ENCODE measurements at places on chromosomes 7 and 10. TPM values are rescaled to one million over a fixed set of nuclear protein-coding genes. Genes with fewer than 3 reads are reported as not detected.

GRCh38 chr7:100808354-100808875 is 18.9 kb downstream of the EPHB4 start:
- no peak for DNase-seq

DNA sequence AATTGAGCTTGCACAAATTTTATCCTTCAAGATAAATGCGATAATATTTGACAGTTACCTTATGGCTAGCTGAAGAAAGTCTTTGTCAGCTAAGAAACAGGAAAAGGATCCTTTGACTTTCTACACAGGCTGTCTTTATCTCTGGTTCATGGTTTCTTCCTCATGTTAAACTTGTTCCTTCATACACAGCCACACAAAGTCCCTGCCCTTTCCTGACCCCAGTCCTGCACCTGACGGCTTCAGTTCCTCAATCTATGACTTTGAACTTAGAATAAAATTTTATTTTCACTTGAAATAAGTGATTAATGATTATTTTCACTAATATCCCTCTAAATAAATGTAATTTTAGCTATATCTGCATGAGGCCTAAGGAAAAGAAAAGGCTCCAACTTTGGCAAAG is 77.8 kb upstream of the PRSS1 start:
- DNase-seq = no peak

DNA sequence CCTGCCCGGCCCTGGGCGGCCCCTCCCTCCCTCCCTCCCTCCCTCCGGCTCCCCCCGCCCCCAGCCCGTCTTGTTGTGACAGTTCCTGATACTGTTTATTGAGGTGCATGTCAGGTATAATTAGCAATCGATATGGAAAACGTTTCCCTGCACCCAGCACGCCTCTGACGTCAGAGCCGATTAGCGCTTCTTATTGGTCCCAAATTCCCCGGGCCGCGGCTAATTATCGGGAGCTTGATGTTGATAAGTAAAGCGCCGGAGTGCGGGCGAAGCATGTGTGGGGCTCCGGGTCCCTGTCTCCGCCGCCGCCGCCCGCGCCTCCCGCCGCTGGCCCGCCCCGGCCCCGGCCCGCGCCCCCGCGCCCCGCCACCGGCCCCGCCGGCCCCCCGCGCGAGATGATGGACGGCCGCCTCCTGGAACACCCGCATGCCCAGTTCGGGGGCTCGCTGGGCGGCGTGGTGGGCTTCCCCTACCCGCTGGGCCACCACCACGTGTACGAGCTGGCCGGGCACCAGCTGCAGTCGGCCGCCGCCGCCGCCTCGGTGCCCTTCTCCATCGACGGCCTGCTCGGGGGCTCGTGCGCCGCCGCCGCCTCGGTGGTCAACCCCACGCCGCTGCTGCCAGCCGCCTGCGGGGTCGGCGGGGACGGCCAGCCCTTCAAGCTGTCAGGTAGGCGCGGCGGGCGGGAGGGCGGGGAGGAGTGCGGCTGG is at the start of gene UNCX:
UNCX (plus strand) TSS at position 250 of the 710 bp plus-strand sequence; CDS start at position 396, 146 bp downstream.
- DNase-seq = no peak

DNA sequence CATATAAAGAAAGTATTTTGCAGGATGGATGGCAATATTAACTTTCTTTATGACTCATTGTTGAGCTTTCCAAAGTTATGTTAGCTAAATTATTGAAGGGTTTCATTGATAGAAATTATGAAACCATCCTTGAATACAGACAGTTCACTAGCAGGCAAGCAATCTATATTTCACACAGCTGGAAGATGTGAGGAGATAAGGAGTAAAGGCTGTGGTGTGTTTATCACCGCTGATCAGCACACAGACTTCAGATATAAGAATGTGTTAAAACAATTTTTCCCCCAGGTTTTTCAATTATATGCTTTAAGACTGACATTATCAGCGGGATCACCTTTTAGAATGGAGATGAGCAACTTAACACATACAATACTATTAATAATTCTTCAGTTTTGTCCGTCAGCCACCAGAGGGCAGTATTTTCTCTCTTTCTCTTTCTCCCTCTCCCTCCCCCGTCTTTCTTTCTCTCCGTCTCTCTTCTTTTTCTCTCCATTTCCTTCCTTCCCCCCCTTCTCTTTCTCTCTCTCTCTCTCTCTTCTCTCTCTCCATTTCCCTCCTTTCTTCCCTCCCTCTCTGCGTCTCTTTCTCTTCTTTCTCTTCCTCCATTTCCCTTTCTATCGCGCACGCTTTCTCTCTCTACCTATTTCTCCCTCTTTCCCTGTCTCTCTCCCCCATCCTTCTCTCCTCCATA is 62.9 kb upstream of the FAM171A1 start:
- peak; percentile 7 for DNase-seq

- DNase-seq = no peak
Measured at GRCh38 chr10:9547936-9548904, 1469.5 kb upstream of the CELF2 start.

DNA sequence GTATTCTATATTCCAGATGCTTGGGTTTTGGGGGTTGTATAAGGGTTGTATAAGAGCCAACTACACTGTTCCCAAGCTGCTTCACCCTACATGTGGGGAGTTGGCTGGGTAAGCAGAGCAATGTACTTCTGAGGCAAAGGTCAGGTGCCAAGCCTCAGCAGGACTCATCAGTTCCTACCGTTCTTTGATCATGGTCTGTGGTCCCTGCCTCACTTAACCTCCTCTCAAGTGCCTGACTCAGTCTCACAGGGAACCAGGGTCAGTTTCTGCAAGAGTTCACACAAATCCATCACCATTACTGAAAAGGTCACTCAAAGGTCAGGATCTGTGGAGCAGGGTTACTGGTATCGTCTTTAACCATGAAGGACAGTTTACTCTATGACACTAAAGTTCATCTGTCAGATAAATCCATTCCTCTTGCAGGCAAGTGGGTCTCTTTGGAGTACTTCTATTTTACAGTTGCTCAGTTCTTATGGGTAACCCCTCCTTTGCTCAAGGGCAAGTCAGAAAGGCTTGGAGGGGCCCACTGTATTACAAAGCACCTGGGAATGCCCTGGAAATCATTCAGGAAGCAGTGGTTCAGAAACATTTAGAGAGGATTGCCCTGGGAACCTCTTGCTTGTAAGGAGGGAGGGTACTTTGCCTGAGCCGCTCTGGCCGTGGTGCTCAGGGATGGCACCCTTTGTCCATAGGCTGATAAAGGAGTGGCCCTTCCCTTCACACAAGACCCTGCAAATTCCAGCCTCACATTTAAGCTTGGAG is 184.3 kb upstream of the CDCA7L start:
- DNase-seq = no peak

DNA sequence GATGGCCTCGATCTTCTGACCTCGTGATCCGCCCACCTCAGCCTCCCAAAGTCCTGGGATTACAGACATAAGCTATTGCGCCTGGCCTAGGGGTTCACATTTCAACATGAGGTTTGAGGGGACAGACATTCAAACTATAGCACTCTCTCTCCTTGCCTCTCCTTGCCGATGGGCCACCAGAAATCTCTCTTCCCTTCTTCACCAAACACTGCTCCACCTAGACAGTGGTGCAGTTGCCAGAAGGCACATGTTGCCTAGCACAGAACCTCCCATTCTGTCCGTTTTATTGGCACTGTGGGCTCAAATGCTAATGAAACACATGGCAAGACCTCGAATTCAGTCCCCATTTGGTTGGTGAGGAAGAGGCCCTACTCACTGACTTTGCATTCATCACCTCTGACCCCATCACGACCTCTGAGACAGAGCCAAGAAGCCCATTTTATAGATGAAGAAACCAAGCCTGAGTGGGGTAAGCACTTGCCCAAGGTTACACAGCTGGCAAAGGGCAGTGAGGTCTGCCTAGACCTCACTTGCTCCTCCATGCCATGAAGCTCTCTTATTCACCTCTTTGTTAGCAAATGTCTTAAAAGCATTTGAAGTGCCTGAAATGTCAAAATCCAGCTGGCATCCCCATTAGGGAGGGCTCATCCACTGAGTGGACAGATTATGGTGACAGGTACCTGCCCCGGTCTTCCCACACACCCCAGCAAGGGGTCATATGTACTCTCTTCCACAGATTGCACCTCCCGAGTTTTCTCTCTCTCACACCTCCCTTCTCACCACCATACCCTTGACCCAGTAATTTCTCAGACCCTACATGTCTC is 34.0 kb downstream of the GPRIN2 start:
- DNase-seq = no peak

- no peak for DNase-seq
Measured at GRCh38 chr10:61475449-61475873, 22.3 kb upstream of the TMEM26 start.

GRCh38 chr10:110368002-110368401 is 63.3 kb upstream of the SMNDC1 start:
- DNase-seq = no peak

DNA sequence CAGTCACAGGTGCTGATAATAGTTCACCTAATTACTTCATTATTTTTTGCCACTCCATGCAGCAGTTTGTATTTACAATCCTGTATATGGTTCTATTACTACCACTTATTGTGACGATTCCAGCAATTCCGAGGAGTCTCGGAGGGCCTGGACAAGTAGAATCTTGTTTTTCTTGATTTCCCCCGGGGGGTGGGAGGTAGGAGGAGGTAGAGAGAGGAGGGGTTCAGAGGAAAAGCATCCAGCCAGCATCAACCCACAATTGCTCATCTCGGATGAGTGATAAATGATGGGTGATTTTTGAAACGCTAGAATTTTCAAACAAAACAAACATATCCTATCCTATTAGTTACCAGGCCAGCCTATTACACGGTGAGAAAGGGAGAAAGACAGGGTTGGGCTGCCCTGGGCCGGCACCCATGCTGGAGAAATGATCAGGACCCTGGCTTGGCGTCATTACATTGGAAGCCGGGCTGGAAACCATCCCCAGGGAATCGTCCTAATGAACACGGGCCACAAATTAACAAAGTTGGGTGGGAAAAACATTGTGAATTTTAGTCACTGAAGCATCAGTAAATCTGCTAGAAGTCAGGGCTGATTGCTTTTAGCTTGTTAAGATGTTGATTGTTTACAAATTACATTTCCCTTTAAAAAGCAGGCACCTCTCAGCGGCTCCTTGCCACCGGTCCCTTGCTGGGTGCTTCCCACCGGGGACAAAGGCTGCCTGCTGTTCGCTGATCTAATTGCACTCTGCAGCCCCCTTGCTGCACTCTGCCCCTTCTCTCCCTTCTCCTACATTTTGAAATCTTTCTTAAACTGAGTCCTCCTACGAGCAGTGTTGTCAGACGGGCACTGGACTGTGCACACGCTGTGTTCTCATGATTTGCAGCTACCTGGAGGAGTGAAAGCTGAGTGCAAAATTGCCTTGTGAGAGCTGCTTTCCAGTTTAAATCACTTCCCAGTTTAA is 95.5 kb downstream of the FAM204A start:
- DNase-seq = no peak

DNA sequence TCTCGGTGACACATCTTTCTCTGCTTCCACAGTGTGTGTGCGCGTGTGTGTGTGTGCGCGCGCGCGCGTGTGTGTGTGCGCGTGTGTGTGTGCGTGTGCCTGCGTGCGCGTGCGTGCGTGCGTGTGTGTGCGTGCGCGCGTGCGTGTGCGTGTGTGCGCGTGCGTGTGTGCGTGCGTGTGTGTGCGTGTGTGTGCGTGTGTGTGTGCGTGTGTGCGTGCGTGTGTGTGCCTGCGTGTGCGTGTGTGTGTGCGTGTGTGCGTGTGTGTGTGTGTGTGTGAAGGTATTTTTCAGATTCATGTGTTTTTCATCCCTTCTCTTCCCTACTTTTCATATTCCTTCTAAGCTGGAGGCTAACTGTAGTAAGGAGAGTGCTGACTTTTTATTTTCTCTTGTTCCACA is 148.4 kb downstream of the CREB5 start:
- DNase-seq = no peak

DNA sequence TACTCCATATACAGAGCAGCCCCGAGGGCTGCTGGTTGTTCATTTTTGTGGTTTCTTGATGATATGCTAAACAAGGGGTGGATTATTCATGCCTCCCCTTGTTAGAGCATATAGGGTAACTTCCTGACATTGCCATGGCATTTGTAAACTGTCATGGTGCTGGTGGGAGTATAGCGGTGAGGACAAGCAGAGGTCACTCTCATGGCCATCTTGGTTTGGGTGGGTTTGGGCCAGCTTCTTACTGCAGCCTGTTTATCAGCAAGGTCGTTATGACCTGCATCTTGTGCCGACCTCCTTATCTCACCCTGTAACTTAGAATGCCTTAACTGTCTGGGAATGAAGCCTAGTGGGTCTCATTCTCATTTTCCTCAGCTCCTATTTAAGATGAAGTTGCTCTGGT is 31.3 kb downstream of the GNAT3 start:
- DNase-seq = no peak

GRCh38 chr7:82655965-82656364 is 212.4 kb upstream of the CACNA2D1 start:
- no peak for DNase-seq

DNA sequence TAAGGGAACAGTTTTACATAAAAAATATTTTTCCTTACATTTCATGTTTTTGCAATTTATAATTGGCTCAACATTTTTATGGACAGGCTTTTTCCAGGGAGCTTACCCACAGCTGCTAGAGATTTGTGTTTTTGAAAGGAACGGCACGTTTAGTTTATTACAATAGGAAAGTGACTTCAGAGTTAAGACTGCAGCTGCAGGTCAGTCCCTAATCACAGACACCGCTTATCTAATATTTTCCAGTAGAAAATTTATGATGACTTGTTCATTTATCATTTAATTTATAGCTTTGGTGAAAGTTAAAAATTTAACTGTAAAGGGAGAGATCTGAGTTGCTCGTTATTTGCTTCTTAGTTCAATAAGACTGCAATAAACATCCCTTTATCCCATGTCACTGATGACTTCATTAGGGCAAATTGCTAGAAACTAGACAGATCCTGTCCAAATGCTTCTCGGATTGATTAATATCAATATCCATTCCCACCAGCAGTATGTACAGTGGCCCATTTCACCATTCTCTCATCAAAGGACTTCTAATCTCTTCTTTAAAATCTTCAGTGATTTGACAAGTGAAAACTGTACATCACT is 97.0 kb upstream of the ODAD2 start:
- DNase-seq = no peak

DNA sequence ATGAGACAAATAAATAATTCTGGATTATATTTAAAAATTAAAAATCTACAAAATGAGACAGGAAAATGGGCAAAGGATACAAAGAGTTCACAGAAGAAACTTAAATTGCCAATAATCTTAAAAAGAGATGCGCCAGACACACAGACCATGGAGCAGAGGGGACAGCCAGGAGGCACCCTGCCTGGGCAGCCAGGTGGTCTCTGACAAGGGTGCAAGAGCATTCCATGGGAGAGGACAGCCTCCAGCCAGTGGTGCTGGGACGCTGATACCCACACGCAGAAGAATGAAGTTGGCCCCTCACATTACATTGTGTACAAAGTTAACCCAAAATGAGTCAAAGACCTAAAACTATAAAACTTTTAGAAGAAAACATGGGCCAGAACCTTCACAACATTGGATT is 106.3 kb downstream of the NKX6-2 start:
- no peak for DNase-seq

GRCh38 chr7:121562259-121562658 is 166.2 kb upstream of the FAM3C start:
- DNase-seq = no peak

Gene ADCY1
- total RNA-seq = 0.05 TPM

Gene IL15RA
- total RNA-seq = 42.4 TPM

Gene CABCOCO1
- not detected for total RNA-seq

Gene GPRIN2
- total RNA-seq = not detected

Gene OR9A2
- not detected for total RNA-seq

Gene POR
- total RNA-seq = 57.7 TPM

Gene CPA4
- 0.18 TPM for total RNA-seq
